ENCODE measurements at places on chromosomes 1 and 21.

DNA sequence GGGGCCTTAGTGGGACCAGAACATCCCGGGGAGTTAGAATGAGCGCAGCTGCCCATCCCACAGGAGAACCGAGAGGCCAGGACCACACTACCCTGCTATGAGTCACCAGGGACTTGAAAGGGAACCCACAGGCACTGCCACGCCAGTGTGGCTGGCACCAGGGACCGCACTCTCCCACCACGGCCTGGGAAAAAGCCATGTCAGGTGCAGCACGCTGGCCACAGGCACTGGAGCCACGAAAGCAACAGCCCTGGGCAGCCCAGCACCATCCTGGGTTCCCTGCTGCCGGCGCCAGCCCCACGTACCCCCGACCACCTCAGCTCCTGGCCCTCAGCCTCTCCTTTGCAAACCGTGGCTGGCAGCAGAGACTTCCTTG lies 14.1 kb upstream of the TMEM240 start:
- DNase-seq, result no peak

GRCh38 chr1:203888807-203889251 lies 27.4 kb downstream of the SNRPE start:
- DNase-seq, result peak; percentile 18

GRCh38 chr1:206793620-206794019 lies 21.3 kb upstream of the IL10 start:
- DNase-seq, result no peak

DNA sequence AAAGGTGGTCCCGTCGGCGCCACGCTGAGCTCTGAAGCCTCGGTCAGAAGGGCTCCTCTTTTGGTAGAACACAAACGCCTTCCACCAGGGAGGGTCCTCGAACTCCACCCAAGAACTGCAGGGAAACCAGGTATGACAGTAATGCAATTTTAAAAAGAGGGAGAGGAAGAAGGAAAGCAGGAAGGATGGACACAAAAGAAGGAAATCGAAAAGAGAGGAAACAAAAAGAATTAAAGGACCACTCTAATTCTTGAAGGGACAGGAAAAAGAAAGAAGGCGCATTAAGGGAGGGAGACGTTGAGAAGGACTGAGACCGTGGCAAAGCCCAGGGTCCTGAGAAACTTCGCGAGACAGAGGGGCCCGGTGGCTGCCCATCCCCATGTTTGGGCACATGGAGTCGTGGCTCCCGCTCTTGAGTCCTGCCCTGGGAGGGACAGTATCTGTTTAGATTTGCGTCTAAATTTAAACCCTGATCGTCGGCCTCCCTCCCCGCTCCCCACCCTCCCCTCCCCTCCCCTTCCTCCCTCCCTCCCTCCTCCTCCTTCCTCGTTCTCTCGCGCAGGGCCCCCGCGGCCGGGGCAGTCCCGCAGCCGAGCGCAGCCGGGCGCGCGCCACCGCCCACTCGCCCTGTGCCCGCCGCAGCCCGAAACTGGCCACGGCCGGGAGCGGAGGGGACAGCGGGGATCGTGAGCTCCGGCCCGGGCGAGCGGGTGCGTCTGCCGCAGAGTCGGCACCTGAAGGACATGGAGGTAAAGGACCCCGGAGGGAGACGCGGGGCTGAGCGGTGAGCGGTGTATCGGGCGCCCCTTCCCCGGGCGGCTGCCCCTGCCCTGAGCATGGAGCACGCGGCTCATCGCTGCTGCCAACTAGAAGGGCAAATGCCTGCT lies at the start of gene RCSD1:
Gene RCSD1, plus strand, starts transcription at position 552 of the 887 bp plus-strand sequence. Its CDS starts 192 bp downstream, at position 744.
- no peak for DNase-seq

DNA sequence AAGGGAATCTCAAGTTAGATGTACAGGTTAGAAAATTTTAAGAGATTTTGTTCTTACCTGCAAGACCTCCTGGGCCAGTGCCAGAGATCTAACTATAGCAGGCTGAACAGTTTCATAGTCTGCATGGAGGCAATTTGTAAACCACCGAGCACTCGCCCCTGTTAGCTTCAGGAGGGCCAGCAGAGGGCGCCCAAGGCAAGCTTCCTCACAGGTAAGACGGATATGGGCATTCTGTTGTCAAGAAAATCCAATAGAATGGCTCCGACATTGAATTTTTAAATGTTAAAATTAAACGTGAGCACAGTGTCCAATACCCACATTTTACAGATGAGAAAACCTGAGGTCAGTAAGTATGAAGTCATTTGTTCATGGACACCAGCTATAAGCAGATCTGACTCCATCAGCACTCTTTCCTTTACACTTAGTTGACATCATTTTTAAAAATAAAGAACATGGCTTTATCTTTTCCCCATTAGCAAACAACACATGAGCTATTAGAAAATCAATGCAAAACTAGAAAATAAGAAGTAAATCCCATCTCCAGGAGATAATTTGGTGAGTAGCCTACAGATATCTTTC lies 2.2 kb downstream of the REG4 start:
- DNase-seq, result peak; percentile 16

- no peak for DNase-seq
Measured at GRCh38 chr1:112012823-112013222, 23.4 kb upstream of the KCND3 start.

GRCh38 chr1:113392541-113393128 lies 2.3 kb downstream of the MAGI3 start:
- no peak for DNase-seq

- no peak for DNase-seq
Measured at GRCh38 chr1:187415065-187415464, 586.3 kb downstream of the PLA2G4A start.

GRCh38 chr1:33180911-33181890 lies 642 bp downstream of the TRIM62 start:
- DNase-seq, result no peak

DNA sequence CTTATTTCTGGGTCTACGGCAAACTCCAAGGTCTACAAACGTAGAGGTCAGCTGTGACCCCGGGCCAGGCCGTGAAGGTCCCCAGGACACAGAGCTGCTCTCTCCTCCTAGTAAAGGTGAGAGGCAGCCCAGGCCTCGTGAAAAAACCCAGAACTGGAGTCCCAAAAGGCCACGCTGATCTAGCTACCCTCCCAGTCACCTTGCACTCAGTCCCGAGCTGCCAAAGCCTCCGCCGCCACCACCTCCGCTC lies 125 bp downstream of the ATP5PF start:
- DNase-seq, result no peak

- DNase-seq, result no peak
Measured at GRCh38 chr1:111218701-111219556, 8.6 kb upstream of the CHI3L2 start.

- no peak for DNase-seq
Measured at GRCh38 chr1:109643385-109644230, 12.3 kb upstream of the GSTM4 start.

GRCh38 chr1:240797050-240797449 lies 185.1 kb upstream of the GREM2 start:
- DNase-seq, result no peak

DNA sequence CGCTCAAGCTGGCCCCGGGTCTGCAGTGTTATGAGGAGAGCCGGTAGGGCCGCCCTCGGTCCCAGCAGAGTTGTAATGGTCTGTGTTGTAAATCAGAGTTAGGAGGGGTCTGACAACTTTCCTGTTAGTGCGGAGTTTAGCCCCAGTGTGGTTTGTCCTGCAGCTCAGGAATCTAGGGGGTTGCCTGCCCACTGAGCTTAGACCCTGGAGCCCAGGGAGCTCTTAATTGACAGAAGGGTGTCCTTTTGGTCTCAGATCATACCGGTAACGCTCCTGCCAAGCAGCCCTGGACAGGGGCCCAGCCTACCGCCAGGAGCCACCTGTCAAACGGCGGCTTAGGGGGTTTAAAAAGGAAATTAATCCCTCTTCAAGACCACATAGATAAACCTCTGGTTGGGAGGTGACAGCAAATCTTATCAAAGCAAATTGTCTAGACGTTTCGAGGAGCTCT lies 164.4 kb downstream of the DYRK1A start:
- no peak for DNase-seq

DNA sequence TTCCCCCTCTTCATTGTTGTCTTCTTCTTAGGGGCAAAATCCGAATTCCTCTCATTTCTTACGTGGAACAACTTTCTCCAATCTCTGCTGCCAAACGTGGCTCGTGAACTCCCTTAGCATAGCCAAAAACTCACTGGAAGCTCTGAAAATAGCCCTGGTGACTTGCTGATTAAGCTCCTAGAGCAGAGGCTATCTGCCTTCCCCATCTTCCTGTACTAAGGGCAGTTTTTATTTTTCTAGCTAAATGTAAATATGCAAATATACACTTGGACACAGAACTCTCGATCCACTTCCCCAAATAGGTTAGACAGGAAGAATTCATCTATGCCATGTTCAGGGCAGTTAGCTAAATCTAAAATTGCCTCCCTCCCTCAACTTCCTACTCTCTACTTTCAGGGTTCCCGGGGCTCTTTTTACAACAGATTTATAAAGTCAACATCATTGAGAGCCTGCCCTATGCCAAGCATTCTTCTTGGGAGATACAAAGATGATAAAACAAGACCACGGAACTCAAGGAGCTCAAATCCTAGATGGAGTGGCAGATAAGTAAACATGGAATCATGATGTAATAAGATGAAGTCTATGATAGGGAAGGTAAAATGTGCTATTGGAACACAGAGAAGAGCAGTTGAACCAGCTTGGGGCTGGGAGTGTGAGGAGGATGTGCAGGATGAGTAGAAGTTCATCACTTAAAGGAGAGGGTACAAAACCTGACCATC lies 59.4 kb upstream of the FMOD start:
- no peak for DNase-seq

GRCh38 chr1:228989992-228990827 lies 254.9 kb downstream of the RHOU start:
- no peak for DNase-seq

- DNase-seq, result no peak
Measured at GRCh38 chr1:55955016-55955621, 624.2 kb downstream of the PLPP3 start.

- no peak for DNase-seq
Measured at GRCh38 chr1:33971018-33971710, 107.3 kb downstream of the HMGB4 start.

- no peak for DNase-seq
Measured at GRCh38 chr1:64470665-64471217, 812 bp downstream of the CACHD1 start.

DNA sequence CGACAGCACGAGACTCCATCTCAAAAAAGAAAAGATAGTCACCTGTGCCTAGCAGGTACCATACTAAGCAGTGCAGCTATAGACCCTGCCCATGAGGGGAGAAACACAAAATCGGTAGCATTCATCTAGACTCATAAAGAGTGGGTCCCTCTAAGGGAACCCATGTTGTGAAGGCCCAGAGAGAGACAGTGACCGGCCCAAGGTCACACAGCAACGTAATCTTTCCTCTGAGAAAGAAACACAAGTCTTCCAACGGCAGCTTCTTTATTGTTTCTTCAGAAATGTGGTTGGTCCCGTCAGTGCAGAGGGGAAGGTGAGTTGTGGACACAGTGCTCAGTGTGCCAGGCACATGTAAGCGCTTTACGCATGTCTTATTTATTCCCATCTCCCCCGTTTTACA lies 198.6 kb upstream of the TMEM51 start:
- no peak for DNase-seq

- DNase-seq, result no peak
Measured at GRCh38 chr1:167412920-167413319, 105.4 kb downstream of the CD247 start.

DNA sequence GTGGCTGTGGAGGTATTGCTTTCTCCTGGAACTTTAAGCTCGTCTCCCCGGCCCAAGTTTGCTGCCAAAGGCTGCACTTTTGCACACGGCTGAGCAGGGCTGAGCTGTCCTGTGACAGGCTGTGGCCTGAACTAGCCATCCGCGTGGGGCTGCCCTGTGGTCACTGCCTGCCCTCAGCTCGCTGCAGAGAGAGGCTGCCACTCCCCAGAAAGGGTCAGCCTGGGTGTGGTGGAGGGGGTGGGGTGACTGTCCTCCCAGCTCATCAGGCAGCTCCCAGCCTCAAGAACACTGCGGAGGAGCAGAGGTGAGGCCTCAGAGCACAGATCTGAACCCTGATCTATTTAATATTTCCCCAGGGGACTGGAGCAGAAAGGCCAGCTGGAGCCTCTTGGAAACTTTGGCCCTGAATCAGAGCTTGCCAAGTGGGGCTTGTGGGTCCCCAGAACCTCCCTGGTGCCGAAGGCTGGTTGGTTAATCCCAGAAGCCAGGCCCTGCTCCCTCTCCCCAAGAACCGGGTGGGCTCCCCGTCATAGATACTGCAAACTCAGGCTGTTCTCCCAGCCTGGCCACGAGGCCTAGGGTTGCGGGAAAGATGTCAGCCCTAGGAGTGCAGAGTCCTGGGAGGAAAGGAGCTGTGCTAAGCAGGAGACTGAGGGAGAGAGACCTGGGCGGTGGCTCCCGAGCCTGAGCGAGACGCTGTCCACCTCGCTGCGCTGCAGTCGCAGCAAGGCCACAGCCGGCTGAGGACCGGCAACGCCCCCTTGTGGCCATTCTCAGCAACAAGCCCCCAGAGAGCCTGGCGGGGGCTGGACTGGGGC lies 125.1 kb upstream of the IPO9 start:
- DNase-seq, result no peak

DNA sequence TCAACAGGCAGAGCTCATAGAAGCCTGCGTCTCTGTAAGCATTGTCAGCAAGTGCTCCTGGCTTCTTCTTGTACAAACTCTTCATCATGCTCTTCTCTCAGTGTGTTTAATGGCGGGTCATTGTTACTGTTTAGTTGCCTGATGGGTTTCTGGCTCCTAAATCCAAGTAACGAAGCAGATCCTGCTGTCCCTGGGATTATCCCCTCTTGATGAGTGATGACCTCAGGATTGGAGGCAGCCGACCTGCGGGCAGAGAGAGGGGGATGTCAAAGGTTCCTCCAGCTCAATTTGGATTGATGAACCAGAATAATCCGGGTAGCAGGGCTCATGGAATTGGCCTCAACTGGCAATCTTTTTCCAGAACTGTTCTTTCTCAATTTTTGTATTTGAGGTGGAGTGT lies 66.1 kb upstream of the BARHL2 start:
- DNase-seq, result no peak

GRCh38 chr1:22737374-22738068 lies 26.9 kb downstream of the EPHB2 start:
- no peak for DNase-seq

GRCh38 chr1:91165033-91165654 lies 143.3 kb upstream of the ZNF644 start:
- peak; percentile 9 for DNase-seq

- DNase-seq, result no peak
Measured at GRCh38 chr1:55262822-55263221, 47.7 kb upstream of the USP24 start.

GRCh38 chr1:110245876-110246620 lies 35.9 kb downstream of the KCNC4 start:
- no peak for DNase-seq

DNA sequence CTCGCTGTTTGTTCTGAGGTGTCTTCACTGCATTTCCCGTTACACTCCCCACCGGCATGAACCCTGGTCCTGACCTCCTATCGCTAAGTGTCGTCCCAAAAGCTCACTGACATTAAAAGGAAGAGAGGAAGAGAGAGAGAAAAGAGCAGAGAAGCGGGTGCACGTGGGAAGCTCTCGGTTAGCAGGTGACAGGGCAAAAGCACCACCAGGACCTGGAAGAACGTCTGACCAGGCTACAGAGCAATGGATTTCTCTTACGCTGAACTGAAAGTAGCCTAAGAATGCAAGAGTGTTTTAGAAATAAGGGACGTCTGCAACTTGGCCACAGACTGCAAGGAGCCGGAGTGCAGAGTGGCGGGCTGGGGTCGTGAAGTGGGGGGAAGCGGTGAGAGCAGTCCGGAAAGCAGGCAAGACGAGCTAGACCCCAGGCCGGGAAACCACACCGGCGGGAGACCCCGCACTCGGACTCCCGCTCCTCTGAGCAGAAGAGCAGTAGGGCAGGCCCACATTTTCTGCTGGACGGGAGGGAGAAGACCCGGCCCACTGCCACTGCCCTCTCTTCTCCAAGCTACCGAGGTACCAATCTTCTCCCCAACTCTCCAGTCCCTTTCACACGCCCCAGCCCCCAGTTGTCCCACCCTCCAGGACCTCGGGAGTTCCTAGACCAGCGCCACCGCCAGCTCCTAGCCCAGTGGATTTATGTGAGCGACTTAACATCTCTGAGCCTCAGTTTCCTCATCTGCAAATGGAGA lies 8.3 kb upstream of the MPZL1 start:
- DNase-seq, result no peak
